Activated CD8-positive, alpha-beta T cell treated with anti-CD3 and anti-CD28 coated beads for 36 hours (primary cell): ENCODE measurements at places on chromosomes 5 and 9.

DNA sequence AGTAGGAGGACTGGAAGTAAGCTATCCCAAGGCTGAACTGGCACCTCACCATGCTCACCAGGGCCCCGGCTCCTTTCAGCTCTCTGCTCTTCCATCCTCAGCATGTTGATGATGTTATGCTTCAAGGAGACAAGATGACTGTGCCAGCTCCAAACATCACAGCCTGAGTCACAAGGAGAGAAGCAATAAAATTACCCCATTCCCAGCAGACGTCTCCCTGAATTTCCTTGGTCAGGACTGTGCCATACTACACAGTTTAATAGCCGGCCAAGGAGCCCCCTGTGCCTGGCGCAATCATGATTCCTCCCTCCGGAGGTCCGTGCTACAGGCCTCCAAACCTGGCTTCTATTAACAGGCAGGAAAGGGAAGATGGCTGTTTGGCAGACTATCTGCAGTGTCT, 51.2 kb upstream of the ROR2 start:
- peaks cover 3% of the 10 kb centered on the region for H3K27me3 ChIP-seq
- H3K4me3 ChIP-seq: no peak overlapping the region
- no peaks in the 10 kb centered on the region for H3K4me1 ChIP-seq
- no peak for DNase-seq

- H3K4me1 ChIP-seq: no peaks in the 10 kb centered on the region
- H3K4me3 ChIP-seq: no peak overlapping the region
- H3K27me3 ChIP-seq: no peaks in the 10 kb centered on the region
- DNase-seq: no peak
Measured at GRCh38 chr9:134987376-134987775, 69.7 kb upstream of the FCN1 start.

DNA sequence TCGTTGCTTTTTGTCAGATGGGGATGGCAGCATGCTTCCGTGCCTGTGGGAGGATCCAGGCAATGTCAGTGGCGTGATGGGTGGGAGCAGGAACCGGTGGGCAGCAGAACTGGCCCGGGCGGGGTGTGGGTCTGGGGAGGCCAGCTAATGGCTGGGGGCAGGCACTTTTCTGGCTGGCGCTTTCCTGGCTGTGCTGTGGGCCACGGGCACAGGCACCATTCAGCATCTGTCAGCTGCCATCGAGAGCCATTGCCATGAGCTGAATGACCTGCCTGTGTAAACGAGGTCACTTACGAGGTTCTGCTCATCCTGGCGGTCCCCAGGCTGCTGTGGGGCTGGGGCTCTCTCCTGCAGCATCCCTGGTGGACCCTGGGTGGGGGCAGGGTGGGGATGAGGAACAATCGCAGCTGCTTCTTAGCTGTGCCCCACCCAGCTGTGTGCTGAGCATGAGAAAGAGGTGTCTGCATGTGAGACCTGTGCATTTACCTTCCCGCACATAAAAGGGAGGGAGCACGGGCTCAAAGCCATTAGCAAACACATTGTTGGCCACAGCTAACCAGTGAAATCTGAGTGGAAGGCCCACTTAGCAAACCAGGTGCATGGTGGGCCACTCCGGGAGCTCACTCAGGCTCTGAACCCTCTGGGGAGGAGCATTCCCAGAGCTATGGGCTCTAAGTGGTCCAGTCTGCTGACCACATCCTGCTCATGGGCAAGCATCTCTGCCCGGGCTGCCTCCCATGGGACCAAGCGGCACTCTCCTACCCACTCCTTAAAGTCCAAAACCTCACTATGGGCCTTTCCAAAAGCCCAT, 41.3 kb upstream of the OLFM1 start:
- H3K4me3 ChIP-seq: no peak overlapping the region
- H3K4me1 ChIP-seq: no peaks in the 10 kb centered on the region
- H3K27me3 ChIP-seq: no peaks in the 10 kb centered on the region
- H3K27ac ChIP-seq: no peak overlapping the region

DNA sequence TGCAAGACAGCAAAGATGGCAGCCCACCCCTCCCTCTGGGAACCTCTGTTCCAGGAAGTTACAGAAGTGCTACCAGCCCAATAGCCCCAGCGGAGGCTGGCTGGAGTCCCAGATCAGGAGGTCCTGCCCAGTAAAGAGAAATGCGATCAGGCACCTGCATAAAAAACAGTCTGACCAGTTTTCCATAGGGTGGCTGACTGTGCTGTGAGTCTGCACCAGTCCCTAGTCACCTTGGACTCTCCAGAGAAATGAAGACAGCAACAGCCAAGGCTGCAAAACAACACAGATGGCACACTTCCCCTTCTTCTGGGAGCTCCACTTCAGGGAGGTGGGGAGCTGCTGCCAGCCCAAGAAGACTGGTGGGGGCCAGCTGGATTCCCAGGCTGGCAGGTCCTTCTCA, 265.5 kb upstream of the PCSK5 start:
- DNase-seq: no peak
- H3K27me3 ChIP-seq: peaks cover 16% of the 10 kb centered on the region
- H3K27ac ChIP-seq: no peak overlapping the region
- H3K4me3 ChIP-seq: no peak overlapping the region
- H3K36me3 ChIP-seq: no peaks in the 10 kb centered on the region
- no peaks in the 10 kb centered on the region for H3K4me1 ChIP-seq

- no peak overlapping the region for H3K27ac ChIP-seq
- H3K4me1 ChIP-seq: no peaks in the 10 kb centered on the region
- peaks cover 22% of the 10 kb centered on the region for H3K36me3 ChIP-seq
- no peaks in the 10 kb centered on the region for H3K27me3 ChIP-seq
- DNase-seq: no peak
Measured at GRCh38 chr9:7081065-7081600, 323.4 kb downstream of the KDM4C start.
